ENCODE measurements at places on chromosomes 2 and 18. TPM values are rescaled to one million over a fixed set of nuclear protein-coding genes. Genes with fewer than 3 reads are reported as not detected.

GRCh38 chr2:156124458-156124857, 208.1 kb downstream of the NR4A2 start:
- no peaks in the 10 kb centered on the region for H3K36me3 ChIP-seq
- no peaks in the 10 kb centered on the region for H3K27me3 ChIP-seq
- H3K27ac ChIP-seq: no peak overlapping the region
- H3K4me1 ChIP-seq: no peaks in the 10 kb centered on the region

DNA sequence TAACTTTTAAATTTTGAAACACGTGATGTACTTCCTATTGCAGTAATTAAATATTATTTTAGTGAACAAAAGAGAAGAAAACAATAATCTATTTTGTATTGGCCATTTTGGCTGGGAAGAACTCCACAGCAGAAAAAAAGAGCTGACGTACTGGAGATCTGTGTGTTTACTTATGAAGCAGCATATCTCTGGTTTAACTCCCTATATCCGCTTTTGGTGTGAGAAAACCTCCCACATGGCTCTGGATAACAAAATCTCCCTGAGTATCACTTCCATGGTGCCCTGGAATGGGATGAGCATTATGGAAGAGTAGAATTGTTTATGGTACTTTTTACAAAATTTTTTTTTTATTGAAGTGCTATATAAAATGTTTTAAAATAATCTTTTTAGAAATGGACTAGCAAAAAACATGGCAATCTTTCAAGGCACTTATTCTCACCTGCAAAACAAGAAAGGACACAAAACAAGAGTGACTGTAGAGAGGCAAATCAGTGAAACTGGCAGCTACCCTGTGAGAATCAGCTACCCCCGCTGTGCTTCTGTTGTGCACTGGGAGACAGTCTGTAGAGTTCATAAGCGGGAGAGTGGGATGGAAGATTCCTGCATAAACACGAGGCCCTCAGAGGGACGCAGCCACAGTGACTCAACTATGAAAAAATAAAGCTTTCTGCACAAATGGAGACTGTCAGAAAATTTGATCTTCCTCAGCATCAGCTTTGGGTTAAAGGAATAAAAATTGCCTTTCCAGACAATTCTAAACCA, 762.2 kb upstream of the HS6ST1 start:
- no peak overlapping the region for H3K4me3 ChIP-seq
- H3K27me3 ChIP-seq: no peaks in the 10 kb centered on the region
- H3K4me1 ChIP-seq: no peaks in the 10 kb centered on the region

Gene ALPP
- total RNA-seq: 0.09 TPM

- H3K36me3 ChIP-seq: peaks cover 15% of the 10 kb centered on the region
- H3K4me3 ChIP-seq: no peak overlapping the region
- DNase-seq: peak; percentile 66
- H3K4me1 ChIP-seq: peaks cover 6% of the 10 kb centered on the region
Observed at GRCh38 chr2:112579241-112579640, 5.2 kb upstream of the CHCHD5 start.

GRCh38 chr2:177029501-177029900, 183.1 kb upstream of the HNRNPA3 start:
- no peak for DNase-seq
- no peak overlapping the region for H3K27ac ChIP-seq
- no peaks in the 10 kb centered on the region for H3K36me3 ChIP-seq
- peaks cover 3% of the 10 kb centered on the region for H3K4me1 ChIP-seq
- no peak overlapping the region for H3K4me3 ChIP-seq

Gene EMILIN1
- total RNA-seq: 76.9 TPM

DNA sequence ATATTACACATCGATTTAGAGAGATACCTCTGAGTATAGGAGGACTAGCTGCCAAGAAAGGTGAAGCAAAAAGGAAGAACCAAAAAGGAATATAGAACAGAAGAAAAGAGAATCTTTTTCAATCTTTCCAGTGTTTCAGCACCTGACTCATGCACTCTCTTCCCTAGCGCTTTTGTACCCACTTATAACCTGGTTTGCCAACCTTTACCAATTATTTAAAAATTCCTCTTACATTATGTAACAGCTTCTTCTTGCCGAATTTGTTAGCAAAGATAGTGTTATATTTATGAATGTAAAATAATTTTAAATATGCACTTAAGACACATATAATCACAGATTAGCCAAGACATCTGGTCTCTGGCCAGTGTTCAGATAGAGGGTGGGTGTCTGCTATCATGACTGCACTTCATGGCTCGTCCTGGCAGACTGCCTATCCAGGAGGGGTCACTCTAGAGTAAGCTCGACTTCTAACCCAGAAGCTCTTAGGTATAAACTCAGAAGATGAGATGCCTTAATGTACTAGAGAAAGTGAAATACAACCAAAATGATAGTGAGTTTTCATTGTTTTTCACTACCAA, 122.9 kb downstream of the ATAD2B start:
- no peaks in the 10 kb centered on the region for H3K36me3 ChIP-seq
- H3K27me3 ChIP-seq: no peaks in the 10 kb centered on the region
- H3K4me3 ChIP-seq: no peak overlapping the region
- no peaks in the 10 kb centered on the region for H3K4me1 ChIP-seq
- peak; percentile 51 for DNase-seq

DNA sequence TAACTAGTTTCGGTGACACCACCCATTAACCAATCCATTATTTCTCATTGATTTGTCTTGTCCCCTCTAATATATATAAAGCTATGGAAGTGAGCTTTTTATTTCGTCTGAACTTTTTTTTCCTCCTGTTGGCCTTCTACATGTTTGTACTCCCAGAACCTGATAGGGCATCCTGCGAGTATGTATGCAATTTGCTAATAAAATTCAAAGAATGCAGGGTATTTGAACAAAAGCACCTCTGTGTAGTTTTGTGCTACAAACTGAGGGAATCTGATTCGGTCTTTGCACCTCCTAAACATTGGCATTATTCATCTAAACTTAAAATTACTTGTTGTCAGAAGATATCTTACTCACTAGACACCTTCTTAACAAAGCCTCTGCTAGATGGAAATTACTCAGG, 242.9 kb upstream of the TMEFF2 start:
- H3K27ac ChIP-seq: no peak overlapping the region
- H3K27me3 ChIP-seq: no peaks in the 10 kb centered on the region
- H3K36me3 ChIP-seq: no peaks in the 10 kb centered on the region
- no peak for DNase-seq
- no peaks in the 10 kb centered on the region for H3K4me1 ChIP-seq
- no peak overlapping the region for H3K4me3 ChIP-seq

DNA sequence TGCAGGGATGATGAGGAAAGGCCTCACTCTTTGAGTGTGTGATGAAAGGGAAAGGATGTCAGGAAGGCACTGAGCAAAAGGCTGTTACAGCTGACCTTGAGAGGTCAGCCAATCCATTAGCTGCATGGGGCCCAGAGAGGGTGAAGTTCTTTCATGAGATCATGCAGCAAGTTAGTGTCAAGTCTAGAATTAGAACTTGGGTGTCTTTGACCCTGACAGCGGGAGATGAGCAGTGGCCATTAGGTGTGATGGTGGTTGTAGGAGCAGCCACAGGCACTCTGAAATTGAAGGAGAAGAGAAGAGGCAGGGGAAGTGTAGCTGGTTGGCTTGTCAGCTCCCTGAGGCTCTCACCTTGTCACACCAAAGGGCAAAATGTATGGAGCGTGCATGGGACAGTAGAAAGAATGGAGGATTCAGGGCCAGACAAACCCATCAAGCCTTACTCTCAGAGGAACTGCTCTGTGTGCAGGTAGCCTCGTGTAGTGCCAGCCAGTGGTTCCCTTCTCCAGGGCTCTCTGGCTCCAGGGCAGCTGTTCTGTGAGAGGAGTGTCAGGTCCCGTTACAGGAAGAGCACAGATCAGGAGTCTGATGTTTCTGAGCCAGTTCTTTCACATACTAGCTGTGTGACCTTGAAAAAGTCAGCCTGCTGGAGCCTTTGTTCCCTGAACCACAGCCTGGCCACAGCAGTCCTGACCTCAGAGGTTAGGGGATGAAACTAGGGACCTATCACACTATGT, 35.9 kb downstream of the MAP4K4 start:
- peaks cover 2% of the 10 kb centered on the region for H3K36me3 ChIP-seq
- H3K4me3 ChIP-seq: no peak overlapping the region
- H3K27ac ChIP-seq: no peak overlapping the region
- peaks cover 32% of the 10 kb centered on the region for H3K4me1 ChIP-seq

DNA sequence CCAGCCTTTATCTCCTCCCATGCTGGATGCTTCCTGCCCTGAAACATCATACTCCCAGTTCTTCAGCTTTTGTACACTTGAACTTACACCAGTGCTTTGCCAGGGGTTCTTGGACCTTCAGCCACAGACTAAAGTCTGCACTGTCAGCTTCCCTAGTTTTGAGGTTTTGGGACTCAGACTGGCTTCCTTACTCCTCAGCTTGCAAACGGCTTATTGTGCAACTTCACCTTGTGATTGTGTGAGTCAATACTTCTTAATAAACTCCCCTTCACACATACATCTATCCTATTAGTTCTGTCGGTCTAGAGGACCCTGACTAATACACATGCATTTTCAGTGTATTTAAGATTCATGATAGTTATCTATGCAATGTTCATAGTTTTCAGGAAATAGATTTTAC, 35.8 kb upstream of the ZNF804A start:
- H3K36me3 ChIP-seq: no peaks in the 10 kb centered on the region
- H3K27me3 ChIP-seq: no peaks in the 10 kb centered on the region
- no peaks in the 10 kb centered on the region for H3K4me1 ChIP-seq

Gene SGPP2
- total RNA-seq: not detected
